ENCODE measurements at places on chromosomes 6 and 20. TPM values are rescaled to one million over a fixed set of nuclear protein-coding genes. Genes with fewer than 3 reads are reported as not detected.

DNA sequence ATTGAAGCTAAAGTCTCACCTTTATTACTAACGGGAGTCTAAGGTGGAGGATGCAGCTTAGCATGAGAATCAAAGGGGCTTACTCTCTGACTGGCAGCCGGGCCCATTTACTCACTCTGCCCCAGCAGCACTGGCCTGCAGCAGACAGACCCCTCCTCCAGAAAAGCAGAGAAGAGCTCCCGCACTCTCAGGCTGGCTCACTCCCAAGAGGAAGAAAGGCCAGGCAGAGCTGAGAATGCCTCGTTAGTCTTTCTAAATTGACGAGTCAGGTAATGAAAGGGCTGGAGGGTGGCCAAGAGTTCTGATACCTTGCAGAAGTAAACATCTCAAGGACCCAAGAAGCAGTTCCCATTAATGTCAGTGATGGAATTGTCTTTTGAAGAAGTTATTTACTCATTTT lies 44.5 kb upstream of the IL20RA start:
- DNase-seq = no peak

- DNase-seq = peak; percentile 23
Observed at GRCh38 chr20:21235484-21236445, 67.4 kb upstream of the XRN2 start.

DNA sequence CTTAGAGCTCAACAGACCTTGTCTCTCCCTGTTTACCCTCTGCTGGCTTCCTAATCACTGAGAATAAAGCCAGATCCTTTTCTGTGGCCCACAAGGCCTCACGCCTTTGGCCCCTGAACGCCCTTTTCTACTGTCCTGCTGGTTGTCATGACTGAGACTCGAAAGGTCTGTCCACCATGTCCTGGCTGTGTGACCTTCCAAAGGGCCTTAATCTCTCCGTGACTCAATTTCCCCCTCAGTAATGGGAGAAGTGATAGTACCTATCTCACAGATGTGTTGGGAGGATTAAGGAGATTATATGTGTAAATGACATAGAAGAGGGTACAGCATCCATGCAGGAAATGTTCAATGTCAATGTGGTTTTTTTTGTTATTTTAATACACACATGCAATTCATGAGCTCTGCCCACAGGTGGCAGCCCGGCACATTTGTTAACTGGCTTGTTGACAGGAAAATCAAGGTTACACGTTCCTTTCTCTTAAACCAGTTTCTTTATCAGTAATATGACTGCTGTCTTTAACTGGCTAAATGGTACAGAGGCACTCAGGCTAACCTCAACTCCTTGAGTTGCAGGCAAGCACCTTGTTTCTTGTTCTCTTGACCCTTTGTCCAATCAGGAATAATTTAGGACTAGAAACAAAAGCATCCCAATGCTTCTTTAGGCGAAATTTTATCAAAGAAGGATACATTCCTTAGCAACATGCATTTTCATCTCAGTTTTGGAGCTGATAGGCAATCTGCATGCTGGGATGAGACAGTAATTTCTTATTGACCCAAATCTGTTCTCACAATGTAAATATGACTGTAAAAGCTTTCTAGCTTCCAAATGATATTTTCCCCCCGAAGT lies 16.6 kb downstream of the SLC22A1 start:
- DNase-seq = no peak

- no peak for DNase-seq
Observed at GRCh38 chr6:24926192-24926591, 9.6 kb downstream of the RIPOR2 start.

- DNase-seq = no peak
Observed at GRCh38 chr6:39189915-39190544, 39.2 kb downstream of the KCNK5 start.

DNA sequence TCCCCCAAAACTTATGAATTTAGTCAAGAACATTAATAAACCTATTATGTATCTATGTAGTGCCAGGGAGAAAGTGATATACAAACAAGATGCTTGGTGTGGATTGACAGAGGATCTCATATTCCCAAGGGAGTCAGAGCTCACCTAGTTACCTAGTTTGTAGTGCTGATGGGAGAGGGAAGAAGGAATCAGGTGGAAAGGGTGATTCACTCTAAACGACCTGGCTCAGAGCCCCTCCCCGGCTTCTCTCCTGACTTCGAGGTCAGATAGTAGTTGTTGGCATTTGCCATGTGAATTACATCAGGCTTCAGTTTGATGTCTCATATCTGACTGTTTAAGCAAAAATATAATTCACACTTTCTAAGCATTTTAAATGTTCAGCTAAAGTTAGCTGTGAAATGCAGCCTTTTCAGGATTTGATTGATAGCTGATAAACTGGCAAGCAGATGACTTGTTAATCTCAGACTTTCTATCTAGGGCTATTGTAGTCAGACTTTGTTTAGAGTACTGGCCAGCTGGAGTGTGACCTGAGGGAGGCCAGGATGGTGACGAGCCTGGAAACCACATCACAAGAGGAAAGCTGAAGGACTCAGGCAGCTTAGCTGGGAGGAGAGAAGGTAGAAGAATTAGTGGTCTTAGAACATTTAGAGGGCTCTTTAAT lies 123.7 kb downstream of the AKAP7 start:
- DNase-seq = peak; percentile 89

- no peak for DNase-seq
Observed at GRCh38 chr6:43325876-43326275, 17.2 kb upstream of the CRIP3 start.

DNA sequence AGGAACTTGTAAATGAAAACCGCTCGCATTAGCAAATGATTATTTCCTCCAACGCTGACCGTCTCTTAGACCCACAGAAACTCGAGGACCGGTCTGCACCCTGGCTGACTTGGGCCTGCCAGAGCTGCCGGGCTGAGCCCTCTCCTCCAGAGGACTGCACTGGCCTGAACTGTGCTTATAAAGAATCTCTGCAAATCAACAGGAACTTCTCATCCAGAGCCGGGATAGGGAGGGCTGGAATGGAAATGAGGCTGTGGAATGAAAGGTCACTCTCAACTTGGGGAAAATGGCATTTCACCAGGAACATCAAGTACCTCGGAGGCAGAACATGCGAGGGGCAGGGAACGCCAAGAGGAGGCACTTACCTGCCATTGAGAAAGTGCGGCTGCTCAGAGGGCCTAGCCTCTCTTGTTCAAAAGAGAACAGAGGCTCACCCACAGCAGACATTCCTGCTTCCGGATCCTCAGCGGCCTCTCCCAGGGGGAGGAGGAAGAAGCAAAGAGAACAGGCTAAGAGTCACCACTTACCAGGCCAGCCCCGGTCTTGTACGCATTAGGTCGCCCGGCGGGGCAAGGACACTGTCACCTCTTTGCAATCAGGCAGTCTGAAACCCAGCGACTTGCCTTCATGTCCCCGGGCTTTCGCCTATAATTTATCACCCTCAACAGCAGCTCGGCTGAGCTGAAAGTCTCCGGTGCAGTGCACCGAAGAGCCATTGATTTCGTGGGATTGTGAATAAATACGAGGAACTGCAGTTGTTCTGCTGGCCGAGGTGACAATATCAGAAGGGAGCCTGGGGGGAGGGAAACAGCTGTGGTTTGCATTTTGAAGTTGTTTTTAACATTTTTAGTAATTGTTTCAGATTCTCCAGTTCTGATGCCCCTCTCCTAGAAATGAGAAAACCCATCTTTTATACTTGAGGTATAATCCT lies 37.6 kb downstream of the ZMYND8 start:
- no peak for DNase-seq

GRCh38 chr6:41712651-41713103 lies 22.7 kb downstream of the TFEB start:
- DNase-seq = no peak

- no peak for DNase-seq
Observed at GRCh38 chr6:4575714-4576113, 200.5 kb upstream of the CDYL start.

- DNase-seq = peak; percentile 52
Observed at GRCh38 chr6:141956046-141956761, 176.5 kb upstream of the GJE1 start.

- DNase-seq = peak; percentile 71
Observed at GRCh38 chr20:13436530-13436929, 202.2 kb downstream of the TASP1 start.

GRCh38 chr6:25169553-25169952 lies 109.6 kb upstream of the CARMIL1 start:
- DNase-seq = no peak

DNA sequence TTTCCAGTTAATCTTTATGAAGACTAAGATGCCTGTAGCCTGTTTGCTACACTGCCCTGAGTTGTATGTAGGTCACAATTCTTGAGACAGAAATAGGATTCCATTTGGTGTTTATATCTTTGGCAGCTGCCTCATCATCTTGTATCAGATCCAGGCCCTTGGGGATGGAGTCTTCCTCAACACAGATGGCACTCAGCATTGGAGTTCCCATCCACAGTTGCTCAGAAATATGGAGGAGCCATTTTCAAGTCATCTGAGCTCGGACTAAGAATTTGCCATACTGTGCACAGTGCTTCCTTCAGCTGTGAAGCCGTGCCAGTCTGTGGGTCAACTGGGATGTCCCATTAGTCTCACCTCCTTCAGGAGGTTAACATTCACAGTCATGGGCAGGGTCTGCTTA lies 156.6 kb downstream of the ZDHHC14 start:
- no peak for DNase-seq

GRCh38 chr20:8912096-8912495 lies 156.8 kb upstream of the PLCB4 start:
- no peak for DNase-seq

GRCh38 chr6:105791583-105792318 lies 294.4 kb upstream of the PRDM1 start:
- DNase-seq = no peak

GRCh38 chr20:328027-328974 lies 2.9 kb downstream of the SOX12 start:
- DNase-seq = no peak

GRCh38 chr20:60446267-60447111 lies 488.3 kb downstream of the CDH26 start:
- DNase-seq = no peak

- no peak for DNase-seq
Observed at GRCh38 chr20:20212675-20213096, 155.2 kb upstream of the INSM1 start.

GRCh38 chr6:33339193-33339592 lies 21.6 kb upstream of the ZBTB22 start:
- DNase-seq = no peak

DNA sequence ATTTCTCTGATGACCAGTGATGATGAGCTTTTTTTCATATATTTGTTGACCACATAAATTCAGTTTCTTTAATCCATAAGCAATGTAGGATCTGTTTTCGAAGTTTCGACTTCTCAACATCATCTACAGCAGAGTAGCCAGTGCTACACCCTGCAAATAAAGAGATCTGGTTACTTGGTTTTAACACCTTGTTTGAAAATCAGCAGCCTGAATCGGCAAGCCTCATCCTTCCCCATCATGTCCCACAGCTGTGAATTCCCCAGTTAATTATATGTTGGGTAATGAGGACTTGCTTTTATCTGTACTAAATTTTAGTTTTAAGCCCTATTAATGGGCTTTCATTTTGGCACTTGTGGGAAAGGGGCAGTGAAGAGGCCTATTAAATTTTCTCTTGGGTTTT lies 80.6 kb downstream of the BMP2 start:
- DNase-seq = no peak

DNA sequence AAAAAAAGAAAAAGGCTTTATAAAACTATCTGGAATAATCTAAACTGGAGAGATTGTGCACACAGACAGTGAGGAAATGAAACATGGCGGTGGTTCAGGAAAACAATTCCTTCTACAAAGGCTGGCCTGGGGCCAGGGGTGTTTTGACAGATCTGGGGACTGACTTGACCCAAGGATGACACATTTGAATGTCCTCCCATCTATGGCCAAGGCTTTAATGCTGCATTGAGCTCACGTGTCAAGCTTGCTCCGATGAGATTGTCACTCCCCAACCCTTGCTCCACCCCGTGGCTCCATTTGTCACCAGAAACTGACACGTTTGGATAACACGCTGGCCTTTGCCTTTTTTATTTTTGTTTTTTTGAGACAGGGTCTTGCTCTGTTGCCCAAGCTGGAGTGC lies 156.1 kb downstream of the ZFP64 start:
- no peak for DNase-seq

DNA sequence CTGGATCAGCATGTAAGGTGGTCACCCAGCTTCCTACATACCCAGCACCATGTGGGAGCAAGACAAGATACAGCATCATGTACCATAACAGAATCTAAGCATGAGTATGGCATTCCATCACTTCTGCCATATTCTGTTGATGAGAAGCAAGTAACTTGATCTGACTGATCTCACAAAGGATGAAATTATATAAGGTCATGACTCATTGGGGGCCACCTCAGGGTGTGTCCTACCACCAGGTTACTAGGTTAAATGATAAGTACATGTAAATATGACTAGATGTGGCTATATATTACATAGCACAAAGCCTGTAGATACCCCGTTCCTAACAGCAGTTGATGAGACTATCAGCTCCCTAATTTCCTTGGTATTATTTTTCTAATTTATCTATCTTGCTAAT lies 213.1 kb downstream of the DOK5 start:
- DNase-seq = no peak

GRCh38 chr20:40655451-40655850 lies 33.6 kb downstream of the MAFB start:
- DNase-seq = no peak

DNA sequence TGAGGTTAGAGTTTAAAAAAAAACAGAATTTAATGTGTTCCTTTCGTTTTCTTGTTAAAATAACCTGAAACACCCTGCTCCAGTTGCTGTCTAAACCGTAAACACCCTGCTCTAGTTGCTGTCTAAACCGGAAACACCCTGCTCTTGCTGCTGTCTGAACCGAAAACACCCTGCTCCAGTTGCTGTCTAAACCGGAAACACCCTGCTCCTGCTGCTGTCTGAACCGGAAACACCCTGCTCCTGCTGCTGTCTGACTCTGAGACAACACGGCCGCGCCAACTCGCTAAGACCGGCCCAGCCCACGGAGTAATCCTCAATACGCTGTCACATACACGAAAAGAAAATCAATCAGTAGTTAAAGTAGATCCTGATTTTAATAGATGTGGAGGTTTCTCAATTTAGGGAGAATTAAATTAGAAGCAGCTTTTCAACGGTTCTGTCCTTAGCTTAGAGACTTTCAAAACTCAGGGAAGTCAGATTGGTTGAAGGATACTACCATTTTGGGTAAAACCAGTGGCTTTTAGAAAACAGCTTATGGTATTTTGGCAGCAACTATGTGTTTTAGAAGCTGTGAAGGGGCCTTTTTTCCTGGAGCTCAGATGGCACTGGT lies 98.3 kb downstream of the RAMACL start:
- no peak for DNase-seq

DNA sequence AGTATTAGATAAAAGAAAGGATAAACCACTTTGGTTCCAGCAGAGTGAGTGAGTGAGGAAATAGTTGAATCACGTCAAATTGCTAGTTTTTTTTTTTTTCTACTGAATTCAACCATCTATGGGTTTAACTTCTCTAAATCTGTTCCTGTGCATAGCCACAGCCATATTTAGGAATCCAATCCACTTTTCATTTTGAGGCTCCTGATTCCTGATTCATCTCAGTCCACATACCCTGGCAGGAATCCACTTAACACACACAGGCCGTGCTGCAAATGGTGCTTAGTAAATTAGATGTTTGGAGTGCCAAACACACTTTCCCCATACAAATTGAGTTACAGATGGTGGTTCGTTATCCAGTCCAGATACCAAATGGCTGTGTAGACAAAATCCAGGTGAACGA lies 220.3 kb downstream of the ALDH8A1 start:
- no peak for DNase-seq

The TTPAL gene
- 7.9 TPM for total RNA-seq

The RAB32 gene
- 152 TPM for total RNA-seq

The NKAIN4 gene
- 1.4 TPM for total RNA-seq

The TMX4 gene
- total RNA-seq = 23.5 TPM

The PRRT1 gene
- not detected for total RNA-seq

The C2 gene
- total RNA-seq = not detected

The ADTRP gene
- 0.12 TPM for total RNA-seq

The LHFPL5 gene
- total RNA-seq = 0.12 TPM

The ADGRB3 gene
- total RNA-seq = 4.7 TPM

The PGM3 gene
- total RNA-seq = 26.5 TPM

The CAGE1 gene
- 0.22 TPM for total RNA-seq

Measured in epithelial cell of proximal tubule (primary cell).